Effector memory CD8-positive, alpha-beta T cell (primary cell): ENCODE measurements at places on chromosomes 2 and 18.

DNA sequence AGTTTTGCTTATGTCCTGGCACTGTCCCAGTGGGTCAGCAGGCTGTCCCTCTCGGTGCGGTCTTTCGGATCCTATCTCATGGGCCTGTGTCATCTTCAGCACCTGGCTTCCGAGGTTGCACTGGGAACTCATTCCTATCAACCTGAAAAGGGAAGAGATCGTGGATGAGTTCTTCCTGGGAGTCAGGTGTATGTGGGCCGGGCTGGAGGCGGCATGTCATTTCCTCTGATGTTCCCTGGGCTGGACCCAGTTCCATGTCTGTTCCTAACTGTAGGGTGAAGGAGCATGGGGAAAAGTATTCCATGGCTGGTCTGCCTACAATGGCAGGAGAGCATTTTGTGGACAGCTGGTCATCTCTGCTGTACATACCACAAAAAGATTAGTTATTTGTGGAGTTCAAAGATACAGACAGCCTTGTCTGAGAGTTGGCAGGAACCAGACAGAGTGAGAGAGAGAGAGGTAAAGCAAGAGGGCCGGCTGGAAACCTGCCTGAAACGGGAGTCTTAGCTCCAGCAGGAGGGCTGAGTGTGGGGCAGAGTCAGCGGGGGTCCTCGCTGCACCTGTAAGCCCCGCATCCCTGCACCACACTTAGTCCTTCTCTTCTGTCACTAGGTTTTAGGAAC is 25.2 kb downstream of the FAM228A start:
- no peak for DNase-seq

DNA sequence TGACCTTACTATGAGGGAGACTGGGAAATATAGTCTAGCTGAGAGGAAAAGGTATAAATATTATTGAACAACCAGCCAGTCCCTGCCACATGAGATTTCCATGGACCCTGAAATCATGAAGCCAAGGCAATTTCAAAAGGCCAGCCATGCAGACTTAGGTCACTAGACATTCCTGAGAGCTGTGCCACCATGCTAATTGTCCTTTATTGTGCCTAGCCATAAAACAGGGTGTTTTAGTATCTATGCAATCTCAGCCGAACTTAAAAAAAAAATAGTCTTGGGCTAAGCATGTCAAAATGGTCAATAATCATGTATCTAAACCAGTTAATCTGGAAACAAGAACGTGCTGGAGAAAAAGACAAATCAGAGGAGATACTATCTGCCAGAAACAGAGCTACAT is 269.5 kb downstream of the LNPK start:
- DNase-seq, result no peak

DNA sequence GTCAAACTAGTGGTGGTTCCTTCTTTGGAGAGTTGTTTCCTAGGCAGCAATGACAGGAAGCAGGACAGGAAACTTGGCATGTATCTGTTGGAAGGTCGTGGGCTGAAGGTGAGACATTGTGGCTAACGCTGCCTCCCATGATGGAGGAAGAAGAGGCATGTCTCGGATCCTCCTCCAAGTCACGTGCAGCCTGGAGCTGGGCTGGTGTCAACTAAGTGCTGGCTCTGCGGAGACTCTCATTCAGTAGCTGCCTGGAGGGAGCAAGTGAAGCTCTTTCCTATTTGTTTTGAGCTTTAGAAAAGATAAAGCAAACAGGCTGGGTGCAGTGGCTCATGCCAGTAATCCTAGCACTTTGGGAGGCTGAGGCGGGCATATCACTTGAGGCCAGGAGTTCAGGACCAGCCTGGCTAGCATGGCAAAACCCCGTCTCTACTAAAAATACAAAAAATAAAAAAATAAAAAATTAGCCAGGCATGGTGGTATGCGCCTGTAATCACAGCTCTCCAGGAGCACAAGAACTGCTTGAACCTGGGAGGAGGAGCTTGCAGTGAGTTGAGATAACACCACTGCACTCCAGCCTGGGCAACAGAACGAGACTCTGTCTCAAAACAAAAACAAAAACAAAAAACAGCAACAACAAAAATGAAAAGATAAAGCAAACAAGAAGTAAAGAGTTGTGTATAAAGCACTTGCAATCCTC is 28.2 kb upstream of the INO80C start:
- DNase-seq, result no peak

- DNase-seq, result no peak
Observed at GRCh38 chr2:216317831-216318520, 54.3 kb downstream of the MARCHF4 start.

GRCh38 chr2:170783549-170783948 is 13.4 kb downstream of the ERICH2 start:
- no peak for DNase-seq

DNA sequence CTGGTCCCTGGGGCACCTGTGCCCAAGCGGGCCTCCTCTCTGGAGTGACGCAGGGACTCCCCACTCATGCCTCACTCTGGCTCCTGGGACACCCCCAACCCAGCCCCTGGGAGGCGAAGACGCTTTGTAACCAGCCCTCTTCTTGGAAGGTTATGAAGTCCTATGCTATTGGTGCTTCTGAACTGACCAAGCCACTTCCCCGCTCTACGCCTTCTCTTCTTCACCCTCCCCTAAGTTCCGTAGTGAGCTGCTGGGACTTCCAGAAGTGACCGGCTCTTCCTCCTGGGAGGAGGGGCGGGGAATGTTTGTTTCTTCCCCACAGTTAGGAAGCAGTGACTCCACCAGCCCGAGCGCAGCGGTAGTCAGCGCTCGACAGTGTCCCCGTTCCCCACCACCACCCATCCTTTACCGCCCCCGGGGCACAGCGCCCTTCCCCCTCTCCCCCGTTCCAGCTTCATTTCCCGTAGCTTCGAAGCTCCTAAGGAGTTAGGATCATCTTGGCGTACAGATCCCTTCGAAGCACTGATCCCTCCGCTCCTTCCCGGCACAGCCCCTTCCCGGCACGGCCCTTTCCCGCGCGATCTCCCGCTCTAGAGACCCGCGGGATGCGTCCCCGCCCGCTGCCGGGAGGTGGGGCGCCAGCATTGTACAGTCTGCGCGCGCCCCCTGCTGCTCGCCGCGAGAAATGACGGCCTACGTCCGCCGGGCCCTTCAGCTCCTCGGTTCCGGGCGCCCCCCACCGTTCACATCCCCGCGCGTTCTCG is 25.3 kb upstream of the NOTO start:
- peak; percentile 90 for DNase-seq

DNA sequence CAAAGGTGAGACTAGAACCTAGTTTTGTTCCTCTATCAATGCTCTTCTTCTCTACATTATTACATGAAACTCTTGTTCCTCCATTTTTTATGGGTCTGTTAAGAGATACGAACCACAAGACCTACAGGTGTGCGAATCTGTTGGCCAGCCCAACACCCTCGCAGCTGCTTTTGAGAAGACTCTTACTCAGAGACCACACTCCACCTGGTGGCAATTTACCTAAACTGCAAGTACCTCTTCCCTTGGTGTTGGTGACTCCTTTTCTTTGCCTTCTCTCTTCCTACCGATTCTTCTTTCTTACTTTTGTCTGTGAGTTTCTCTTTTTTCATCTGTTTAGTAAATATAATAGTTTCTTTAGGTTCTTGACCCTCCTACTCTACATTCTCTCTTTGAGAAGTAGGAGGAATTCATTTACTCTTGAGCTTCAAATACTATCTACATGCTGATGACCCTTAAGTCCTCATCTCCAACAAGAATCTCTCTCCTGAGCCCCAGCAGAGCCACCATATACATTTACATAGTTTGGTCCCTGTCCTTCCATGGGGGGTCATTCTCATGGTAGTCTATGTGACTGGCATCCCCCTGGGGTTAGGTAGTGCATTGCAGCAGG is 81.8 kb upstream of the GAREM1 start:
- DNase-seq, result peak; percentile 36

DNA sequence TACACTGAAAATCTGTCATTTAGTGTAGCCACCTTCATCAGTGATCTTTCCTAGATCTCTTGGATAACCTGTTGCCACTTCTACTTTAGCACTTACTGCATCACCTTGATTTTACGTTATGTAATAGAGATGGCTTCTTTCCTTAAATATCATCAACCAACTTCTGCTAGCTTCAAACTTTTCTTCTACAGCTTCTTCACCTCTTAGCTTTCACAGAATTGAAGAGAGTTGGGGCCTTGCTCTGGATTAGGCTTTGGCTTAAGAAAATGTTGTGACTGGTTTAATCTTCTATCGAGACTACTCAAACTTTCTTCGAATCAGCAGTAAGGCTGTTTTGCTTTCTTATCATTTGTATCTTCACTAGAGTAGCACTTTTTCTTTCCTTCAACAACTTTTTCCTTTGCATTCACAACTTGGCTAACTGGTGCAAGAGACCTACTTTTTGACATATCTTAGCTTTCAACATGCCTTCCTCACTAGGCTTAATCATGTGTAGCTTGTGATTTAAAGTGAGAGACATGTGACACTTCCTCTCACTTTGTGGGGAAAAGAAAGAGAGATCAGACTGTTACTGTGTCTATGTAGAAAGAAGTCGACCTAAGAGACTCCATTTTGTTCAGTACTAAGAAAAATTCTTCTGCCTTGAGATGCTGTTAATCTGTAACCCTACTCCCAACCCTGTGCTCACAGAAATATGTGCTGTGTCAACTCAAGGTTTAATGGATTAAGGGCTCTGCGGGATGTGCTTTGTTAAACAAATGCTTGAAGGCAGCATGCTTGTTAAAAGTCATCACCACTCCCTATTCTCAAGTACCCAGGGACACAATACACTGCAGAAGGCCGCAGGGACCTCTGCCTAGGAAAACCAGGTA is 99.6 kb downstream of the ATL2 start:
- DNase-seq, result no peak

DNA sequence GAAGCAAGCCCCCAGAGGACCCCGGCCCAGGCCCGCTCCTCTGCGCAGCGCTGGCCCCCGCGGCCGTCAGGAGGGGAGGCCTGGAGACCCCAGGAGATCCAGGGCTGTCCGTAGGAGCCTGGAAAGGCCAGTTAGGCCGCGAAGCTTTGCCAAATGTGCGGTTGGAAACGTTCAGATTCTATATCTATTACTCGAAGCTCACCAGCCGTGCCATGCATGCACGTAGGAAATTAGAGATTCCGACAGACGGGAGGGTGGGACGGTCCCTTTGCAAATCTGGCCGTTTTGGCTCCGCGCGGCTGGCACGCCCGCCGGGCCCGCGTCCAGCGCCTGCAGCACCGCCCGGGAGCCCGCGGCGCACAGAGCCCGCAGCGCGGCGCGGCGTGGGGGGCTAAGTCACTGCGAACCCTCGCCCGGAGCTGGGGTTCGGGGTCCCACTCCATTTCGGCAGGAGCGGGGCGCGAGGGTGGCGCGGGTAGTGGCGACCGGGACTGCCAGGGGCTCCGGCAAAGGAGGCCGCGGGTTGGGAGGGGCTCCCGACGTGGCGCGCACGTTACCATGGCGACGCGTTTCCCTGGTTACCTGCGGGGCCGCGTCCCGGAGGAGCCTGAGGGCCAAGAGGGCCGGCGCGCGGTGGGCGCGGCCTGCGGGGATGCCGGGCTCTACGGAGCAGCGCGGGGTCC is 488.6 kb upstream of the SMIM21 start:
- DNase-seq, result no peak

GRCh38 chr2:162100579-162100978 is 26.6 kb upstream of the DPP4 start:
- no peak for DNase-seq

GRCh38 chr2:225867071-225867470 is 467.6 kb downstream of the NYAP2 start:
- DNase-seq, result no peak

- DNase-seq, result no peak
Observed at GRCh38 chr2:130263606-130264005, 65.4 kb upstream of the TUBA3E start.

DNA sequence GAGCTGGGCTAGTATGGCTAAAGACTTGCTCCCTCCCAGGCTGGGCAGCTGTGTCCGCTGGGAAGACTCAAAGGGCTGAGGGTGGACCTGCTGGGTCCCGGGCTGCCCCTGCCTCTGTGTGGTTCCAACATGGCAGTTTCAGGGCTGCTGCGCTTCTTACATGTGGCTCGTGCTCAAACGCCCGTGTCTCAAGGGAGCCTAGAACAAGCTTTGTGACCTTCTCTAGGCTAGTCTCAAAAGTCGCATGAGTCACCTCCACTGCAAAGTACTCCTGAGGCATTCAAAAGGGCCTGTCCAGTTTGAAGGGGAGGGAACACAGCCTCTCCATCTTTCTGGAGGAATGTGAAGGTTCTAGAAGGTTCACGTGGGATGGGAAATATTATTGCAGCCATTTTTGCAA is 44.7 kb upstream of the RAB31 start:
- DNase-seq, result no peak

DNA sequence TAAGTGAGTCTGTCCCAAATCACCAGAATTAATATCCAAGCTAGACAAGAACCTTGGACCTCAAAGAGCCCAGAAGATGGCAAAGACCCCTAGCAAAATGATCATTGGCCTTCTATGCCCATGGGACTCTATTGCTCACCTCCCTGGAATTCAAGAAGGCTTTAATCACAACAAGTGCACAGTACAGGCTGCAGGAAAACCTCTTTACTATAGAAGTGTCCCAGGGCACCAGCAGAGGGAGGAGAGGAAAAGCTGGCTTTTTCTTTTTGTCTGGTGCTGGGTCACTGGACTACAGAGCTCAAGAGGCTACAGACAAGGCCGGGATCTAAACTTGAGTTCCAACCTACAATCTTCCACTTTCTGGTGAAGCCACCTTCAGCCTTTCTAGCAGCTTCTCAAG is 88.3 kb upstream of the PPP1CB start:
- no peak for DNase-seq

GRCh38 chr2:62801110-62801509 is 95.6 kb downstream of the EHBP1 start:
- DNase-seq, result no peak

GRCh38 chr2:130766037-130766436 is 10.7 kb downstream of the AMER3 start:
- DNase-seq, result no peak

- DNase-seq, result no peak
Observed at GRCh38 chr2:235675678-235676535, 182.1 kb downstream of the AGAP1 start.

DNA sequence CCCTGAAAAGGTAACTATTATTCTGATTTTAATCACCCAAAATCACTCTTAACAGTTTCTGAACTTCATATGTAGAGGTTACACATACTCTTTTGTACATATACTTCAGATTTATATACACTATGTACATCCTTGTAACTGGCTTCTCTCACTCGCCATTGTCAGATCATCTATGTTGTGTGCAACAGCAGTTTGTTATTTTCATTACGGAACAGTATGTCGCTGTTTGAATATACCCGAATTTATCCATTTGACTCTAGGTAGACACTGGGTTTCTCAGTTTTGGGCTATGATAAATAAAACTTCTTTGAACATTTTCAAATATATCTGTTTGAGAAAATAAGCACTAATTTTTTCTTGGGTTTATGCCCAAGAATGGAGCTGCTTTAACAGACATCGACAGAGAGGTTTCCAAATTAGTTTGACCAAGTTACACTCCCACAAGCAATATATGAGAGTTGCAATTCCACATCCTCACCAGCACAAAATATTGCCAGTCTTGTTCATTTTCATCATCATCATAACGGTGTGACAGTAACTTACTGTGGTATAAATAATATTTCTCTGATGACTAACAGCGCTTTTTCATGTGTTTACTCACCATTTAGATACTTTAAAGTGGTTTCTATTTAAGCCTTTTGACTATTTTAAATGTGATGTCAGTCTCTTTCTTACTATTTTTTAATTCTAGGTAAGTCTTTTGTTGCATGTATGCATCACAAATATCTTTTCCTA is 80.9 kb downstream of the SMC6 start:
- DNase-seq, result no peak

- DNase-seq, result no peak
Observed at GRCh38 chr18:29651122-29651680, 1391.3 kb downstream of the DSC3 start.

GRCh38 chr2:162370931-162371330 is 27.0 kb downstream of the GCA start:
- DNase-seq, result no peak
